ENCODE measurements at places on chromosomes 2 and 18. TPM values are rescaled to one million over a fixed set of nuclear protein-coding genes. Genes with fewer than 3 reads are reported as not detected.

DNA sequence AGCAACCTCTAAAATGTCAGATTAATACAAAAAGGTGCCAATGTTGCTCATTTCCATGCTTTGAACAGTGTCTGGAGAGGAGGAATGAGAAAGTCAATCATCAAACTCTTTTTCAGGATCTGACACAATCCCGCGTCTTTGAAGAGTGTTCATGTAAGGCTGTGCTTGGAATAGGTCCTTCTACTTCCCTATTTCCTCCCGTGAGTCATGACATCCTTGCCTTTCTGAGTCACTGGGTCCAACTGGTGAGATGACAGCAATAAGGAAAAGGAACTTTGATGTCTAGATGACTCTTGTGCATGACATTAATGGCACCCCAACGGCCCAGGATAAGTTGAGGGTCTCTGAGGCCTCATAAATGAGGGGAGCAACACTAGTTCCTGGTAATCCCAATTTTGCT lies 109.0 kb upstream of the CELF4 start:
- DNase-seq: no peak

The PROM2 gene
- 0.52 TPM for polyA plus RNA-seq

The CCDC148 gene
- 0.07 TPM for polyA plus RNA-seq

DNA sequence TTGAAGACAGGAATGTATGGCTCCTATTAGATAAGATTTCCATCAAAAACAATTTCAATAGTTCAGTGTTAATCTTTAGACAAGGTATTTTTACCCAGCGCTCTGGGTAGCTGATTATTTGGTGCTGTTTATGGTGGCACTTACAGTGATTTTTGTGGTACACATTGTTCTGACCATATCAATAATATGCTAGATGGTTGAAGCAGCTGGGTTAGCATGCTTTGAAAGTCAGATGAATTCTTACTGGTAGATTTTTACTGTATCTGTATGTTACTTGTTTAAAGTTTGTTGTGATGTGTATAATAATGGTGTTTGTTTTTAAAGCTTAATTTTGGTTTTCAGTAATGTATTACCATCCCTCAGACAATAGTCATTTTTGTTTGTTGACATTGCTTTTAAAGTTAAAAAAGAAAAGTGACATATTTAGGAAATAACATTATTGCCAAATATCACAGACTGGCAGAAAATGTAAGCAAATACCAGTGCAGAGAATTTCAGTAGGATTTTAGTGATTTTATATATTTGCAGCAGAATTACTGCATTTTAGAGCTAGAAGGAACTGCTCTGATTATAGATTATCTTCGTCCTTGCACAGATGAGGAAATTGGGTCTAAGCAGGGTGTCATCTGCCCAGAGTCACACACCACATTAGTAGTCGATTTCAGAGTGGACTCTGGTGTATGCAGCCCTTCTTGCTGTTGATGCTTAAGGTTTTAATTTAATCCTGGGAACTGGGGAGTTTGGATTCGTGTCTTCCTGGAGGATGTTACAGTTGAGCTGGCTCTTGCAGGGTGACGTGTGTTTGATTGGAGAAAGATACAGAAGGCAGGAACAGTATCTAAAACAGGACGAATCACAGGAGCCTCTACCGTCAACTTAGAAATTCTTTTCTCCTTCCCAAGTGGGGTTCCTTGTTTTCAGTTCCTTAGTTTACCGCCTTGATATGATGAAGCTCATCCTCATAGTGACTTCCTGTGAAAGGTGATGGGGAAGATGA lies 6.6 kb downstream of the SOCS6 start:
- DNase-seq: no peak

GRCh38 chr2:19009510-19009909 lies 348.9 kb downstream of the OSR1 start:
- DNase-seq: no peak

The FBXO15 gene
- 3.3 TPM for polyA plus RNA-seq

DNA sequence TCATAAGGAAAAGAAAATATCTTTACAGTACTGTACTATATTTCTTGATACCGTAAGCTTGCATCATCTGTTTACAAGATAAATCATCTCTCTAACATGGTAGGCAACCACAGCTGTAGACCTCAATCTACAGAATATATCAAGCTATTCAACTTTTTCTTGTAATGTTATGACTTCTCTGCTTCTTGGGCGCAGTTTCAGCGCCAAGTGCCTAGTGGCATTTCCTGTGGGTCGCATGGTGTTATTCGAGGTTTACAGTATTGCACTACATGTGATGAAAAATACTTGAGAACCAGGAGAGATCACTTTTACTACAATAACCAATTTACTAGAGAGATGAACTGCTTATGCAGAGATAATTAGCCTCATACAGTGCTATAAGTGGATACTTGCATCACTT lies 34.0 kb upstream of the SESTD1 start:
- no peak for DNase-seq

DNA sequence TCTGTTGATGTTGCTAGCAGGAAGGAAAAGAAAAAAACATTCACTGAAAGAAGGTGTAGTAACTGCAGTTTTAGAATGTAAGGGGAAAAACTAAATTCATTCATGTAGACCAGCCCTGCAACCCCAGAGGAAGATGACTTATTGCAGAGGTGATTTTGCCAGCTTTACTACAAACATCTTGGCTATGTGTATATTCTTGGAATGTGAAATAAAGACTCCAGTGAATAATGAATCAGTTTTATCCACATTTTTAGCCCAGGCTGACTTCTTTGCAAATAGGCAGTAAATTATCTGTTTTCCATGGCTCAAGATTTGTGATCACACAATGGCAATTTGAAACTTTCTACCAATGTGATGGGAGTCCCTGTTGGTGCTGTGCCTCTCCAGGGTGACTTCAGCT lies 206.1 kb upstream of the SETBP1 start:
- no peak for DNase-seq

GRCh38 chr2:55351672-55352071 lies 68.0 kb downstream of the CCDC88A start:
- no peak for DNase-seq

- no peak for DNase-seq
These were observed 195.3 kb downstream of the MGAT5 start for GRCh38 chr2:134449157-134449556.

- DNase-seq: no peak
These were observed 1416.2 kb downstream of the LRP1B start for GRCh38 chr2:140714586-140714985.

DNA sequence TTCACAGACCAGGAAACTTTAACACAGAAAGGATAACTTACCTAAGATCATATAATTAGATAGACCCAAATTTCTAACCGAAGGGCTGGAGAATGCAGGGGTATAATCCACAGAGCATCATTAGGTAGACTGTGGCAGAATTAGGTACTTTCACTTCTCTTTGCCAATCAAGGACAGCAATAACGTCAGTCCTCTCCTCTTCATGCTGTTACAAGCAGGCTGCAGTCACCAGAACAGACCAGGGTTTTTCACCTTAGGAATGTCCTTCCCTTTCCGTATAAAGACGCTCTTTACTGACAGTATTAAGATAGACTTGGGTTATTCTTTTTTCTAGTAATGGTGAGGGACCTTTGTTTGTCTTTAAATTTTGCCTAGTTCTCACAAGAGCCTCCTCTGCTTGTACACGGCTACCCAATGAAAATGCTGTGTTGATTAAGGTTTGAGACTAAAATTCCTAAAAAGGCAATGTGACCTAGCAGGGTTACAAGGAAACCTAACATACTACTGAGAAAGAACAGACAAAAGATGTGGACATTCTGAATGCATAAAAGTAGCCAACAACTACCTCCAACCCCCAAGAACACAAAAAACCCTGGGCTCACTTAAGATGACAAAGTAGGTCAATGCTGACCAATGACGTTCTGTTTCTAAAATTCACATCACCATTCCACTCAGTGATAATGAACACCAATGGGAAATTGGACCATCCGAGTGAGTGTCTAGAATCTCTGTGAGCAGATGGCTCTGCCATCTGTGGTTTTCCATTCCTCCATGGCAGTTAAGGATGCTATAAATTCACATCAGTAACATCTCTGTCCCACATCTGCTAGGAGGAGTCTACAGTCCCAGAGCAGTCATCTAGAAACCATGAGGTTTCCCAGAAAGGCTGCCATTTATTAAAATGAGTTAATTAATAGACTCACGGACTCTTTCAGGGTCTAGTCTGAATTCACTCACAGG lies 2.1 kb downstream of the PDIA6 start:
- DNase-seq: no peak

DNA sequence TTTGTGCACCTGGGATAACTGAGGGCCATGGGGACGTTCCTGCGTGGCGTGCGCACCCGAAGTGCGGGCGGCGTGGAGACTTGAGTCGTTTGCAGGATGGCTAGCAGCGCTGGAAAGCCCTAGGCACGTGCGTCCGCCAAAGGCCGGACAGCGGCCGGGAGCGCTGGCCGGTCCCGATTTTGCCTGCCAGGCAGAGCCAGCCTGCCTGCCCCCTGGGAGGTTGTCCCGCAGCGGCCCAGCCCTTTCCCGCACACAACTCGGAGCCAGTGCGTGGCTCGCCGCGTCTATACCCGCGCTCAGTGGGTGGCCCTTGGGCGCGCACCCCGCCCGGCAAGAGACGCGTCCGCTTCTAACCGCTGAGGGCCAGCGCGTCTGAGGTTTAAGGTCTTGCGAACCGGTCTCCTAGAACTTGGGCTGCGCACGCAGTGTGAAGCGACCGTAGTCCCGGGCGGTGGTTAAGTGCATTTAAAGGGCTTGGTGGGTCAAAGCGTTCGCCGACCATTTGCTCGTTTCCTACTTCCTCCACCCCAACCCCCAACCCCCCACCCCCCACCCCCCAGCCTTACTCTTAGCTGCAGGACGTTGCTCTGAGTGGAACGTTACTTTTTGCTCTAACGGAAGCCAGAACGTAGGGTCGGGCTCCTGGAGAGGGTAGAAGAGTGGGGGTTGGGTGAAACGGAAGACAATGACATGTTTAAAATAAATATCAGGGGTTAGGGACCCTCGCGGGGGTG lies 627 bp downstream of the CDCA7 start:
- peak; percentile 86 for DNase-seq

DNA sequence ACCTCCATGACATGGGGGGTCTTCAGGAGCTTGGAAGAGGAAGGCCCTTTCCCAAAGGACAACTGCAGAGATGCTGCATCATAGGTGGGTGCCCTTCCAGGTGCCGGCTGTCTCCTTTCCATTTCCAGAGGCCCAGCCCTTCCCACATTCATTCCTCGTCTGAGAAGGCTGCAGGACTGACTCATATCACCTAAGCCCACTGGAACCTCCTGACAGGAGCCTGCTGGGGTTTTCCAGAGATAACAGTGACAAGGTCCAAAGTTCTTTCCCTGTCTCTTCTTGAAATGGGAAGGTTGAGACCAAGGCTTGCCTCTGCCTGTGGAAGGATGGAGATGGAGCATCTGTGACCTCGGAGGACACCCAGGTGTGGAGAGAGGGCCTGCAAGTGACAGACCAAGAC lies 3.6 kb upstream of the PRSS56 start:
- DNase-seq: no peak

The TUBA4B gene
- polyA plus RNA-seq: not detected

The WDR35 gene
- polyA plus RNA-seq: 2.0 TPM

- no peak for DNase-seq
These were observed 15.2 kb downstream of the TSPYL6 start for GRCh38 chr2:54240515-54241469.

GRCh38 chr2:127525691-127526131 lies 578 bp downstream of the IWS1 start:
- DNase-seq: no peak

DNA sequence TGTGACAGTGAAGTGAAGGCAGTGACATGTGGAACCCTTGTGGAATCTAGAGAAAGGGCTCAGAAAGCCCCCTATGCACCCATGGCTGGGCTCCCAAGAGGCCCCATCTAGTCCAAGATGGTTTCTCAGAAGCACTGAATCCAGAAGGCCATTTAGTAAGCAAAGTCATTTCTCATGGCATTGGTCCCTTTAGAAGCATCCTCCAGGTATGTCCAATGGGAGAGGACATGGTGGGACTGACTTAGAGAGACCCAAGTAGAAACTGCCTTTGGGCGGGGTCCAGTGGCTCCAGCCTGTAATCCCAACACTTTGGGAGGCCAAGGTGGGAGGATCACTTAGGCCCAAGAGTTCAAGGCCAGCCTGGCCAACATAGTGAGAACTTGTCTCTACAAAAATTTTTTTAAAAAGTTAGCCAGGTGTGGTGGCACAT lies 72.5 kb upstream of the RMDN2 start:
- no peak for DNase-seq

The SLC16A14 gene
- 1.8 TPM for polyA plus RNA-seq

GRCh38 chr2:169080250-169081069 lies 11.1 kb downstream of the DHRS9 start:
- peak; percentile 72 for DNase-seq

DNA sequence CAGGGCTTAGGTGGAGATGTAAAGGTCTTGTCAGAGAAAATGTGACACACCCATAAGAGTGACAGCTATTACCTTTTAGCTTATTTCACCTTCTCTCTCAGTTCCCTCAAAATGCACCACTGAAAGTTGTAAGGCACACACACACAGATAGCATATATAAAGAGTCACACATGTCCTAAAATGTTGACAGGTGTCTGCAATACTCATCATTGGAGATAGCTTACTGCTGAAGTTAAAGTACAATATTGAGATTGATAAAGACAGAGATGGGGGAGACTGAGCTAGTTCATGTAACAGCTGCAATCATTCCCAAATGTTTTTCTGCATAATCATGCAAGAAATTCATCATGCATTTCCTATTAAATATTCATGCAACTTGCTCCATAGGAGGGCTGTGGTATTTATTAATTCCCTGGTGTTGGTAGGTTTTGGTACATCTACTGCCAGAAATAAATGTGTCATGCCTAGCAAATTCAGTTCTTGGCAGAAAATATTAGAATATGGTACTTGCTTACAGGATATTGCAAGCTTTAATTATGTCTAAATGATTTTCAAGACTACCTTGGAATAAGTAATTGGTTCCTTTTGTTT lies 118.8 kb upstream of the RBMS1 start:
- DNase-seq: no peak

The OBSL1 gene
- polyA plus RNA-seq: 15.9 TPM

GRCh38 chr2:148534416-148535204 lies 109.9 kb upstream of the EPC2 start:
- no peak for DNase-seq

GRCh38 chr2:20208476-20208859 lies 16.5 kb downstream of the SDC1 start:
- no peak for DNase-seq

Data from spleen (tissue), 13 donors.